Activated T-cell treated with anti-CD3 and anti-CD28 coated beads for 4 hours (primary cell): ENCODE measurements at places on chromosomes 1 and 21.

DNA sequence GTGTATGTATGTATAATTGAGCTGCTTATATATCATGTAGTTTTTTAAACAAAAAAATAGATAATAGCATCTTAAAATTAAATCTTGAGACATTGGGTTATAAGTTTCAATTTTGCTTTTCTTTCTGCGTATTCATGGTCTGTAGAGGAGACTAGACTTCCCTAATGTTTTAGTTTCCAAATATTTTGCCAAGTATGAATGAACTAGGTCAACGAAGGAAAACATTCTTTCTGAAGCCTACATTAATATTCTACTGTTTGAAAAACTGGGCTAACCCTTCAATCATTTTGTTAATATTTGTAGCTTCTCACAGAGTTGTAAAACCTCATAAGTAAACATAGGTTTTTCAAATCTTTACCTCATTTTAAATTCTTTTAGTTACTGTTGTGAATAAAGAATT, 592.7 kb downstream of the USP25 start:
- DNase-seq = no peak

GRCh38 chr1:2181752-2182151, 12.8 kb downstream of the FAAP20 start:
- no peak for DNase-seq

DNA sequence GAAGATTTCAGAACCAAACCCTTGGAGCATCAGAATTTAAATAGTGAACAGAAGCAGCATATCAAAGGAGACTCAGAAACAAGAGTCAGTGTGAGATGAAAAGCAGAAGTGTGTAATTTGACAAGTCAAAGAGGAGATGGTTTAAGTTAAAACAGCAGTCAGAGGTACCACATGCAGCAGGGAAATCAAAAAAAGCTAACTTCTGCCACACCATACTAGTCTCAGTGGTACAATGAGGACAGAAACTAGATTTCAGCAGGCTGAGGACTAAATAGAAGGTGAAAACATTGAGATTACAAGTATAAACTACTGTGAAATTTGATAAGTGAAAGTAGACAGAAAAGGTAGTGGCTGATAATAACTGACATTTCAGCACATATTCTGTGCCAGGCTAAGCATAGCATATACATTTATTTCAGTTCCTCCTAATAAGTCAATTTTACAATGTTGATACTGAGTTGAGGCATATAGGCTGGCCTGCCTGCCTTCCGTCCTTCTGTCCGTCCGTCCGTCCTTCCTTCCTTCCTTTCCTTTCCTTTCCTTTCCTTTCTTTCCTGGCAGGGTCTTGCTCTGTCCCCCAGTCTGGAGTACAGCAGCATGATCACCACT, 12.6 kb downstream of the SUCO start:
- DNase-seq = no peak

GRCh38 chr21:32962268-32962667, 63.5 kb upstream of the OLIG2 start:
- no peak for DNase-seq

GRCh38 chr1:113949007-113949406, 19.9 kb downstream of the HIPK1 start:
- no peak for DNase-seq

- DNase-seq = no peak
Observed at GRCh38 chr1:203085528-203086406, at the start of gene MYOG. Gene MYOG (minus strand): TSS chr1:203086012. CDS start chr1:203085961, 51 bp downstream.
